ENCODE measurements at places on chromosomes 2 and 18. TPM values are rescaled to one million over a fixed set of nuclear protein-coding genes. Genes with fewer than 3 reads are reported as not detected.
A peak's percentile ranks its signal among the peaks of the same experiment; 100 is the strongest.

The OSBPL1A gene
- 29.8 TPM for total RNA-seq

GRCh38 chr2:24456599-24457556, 34.2 kb upstream of the NCOA1 start:
- peak; percentile 87 for DNase-seq

- DNase-seq = no peak
These were observed 89.8 kb downstream of the MRO start for GRCh38 chr18:50729986-50730385.

DNA sequence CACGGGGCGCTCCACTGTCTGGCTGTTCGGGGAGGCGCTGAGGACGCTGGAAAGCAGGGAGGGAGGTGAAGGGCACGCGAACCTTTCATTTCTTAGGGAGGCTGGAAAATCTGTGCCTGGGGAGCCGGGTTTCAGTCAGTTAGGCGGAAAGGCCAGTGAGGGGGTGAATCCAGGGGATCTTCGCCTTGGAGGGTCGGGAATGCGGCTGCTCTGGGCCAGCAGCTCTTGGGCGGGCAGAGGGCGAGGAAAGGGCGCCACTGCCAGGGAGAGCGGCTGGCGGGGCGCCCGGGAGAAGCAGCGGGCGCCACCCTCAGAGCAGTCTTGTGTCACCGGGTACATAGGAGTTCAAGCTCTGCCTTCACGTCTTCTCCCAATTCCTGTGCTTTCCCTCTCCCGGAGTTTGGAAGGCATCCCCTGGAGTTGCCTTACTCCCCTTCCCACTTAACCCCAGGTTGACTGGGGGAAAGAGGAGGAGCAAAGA, 1.4 kb downstream of the CCDC85A start:
- DNase-seq = peak; percentile 33

GRCh38 chr2:118059919-118060478, 28.3 kb upstream of the INSIG2 start:
- DNase-seq = no peak

The OTOF gene
- not detected for total RNA-seq

GRCh38 chr2:27152102-27152795, 3.4 kb downstream of the TCF23 start:
- DNase-seq = no peak

DNA sequence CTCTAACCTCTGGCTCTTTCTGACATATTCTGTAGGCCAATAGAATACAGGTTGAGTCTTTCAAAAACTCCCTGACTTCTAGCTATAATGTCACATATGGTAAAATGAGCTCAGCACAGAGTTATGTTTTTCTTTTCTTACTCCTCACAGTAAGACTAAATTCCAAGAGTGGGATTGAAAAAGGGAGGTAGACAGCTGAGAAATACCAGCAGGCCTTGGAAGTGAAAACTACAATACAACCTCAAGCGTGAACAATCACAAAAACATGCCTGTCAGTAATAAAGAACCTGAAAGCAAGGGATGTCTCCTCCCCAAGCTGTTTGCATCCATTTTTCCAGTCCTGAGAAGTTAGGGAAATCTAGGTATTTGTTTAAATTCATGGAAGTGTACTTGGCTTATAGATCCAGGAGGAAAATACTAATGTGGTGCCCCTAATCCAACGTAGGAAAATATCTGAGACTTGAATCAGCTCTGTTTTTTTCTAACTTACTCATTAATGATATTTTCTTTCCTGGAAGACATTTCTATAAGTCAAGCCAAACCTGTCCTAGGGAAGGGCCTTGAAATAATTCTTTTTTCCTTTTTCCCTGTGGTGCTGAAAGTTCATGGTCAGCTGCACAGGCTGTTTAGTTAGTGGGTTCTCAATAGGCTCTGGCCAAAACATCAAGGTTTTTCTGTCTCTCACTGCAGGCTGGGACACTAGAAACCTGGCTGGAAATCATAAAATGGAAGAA, 167.9 kb upstream of the SPATS2L start:
- DNase-seq = no peak

DNA sequence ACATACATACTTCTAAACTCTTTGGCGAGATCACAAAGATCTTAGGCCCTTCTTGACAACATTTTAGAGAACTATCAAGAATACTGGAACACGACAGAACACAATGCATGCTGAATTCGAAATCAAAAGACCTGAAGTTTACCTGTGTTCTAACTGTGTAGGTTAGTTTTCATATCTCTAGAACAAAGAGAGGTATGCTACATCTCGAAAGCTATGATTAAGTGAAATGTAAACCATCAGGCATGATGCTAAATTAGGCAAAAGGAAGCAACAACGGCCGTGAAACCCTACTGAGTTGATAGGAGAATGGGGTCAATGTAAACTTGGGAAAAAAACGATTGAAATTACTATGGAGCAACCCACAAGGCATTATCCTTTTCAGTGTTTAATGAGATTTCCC, 43.7 kb downstream of the IKZF2 start:
- DNase-seq = no peak

The RFX8 gene
- total RNA-seq = not detected

- no peak for DNase-seq
These were observed 10.0 kb downstream of the RDH14 start for GRCh38 chr2:18550433-18550832.

The MC4R gene
- not detected for total RNA-seq

- DNase-seq = no peak
These were observed 20.6 kb downstream of the TMEM87B start for GRCh38 chr2:112075490-112076260.

DNA sequence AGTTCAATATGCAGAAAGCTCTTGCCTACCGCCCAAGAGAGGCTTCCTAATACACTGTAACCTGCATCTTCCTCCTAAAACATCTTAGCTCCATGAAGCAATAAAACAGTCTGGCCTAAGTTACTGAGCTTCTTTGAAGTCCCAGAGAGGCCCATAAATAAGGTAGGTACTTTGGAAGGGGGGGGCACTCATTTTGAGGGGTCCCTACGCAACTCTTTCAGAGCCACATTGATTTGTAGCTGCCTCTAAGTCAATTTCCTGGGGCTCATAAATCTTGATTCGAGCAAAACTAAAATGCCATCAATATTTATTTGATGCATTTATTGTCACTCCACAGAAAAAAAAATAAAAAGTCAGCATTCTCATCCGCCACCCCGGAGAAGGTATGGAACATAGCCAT, 60.4 kb upstream of the SIX2 start:
- DNase-seq = no peak

The IL36G gene
- total RNA-seq = not detected

The MARCHF4 gene
- total RNA-seq = 0.12 TPM

The GPR75 gene
- total RNA-seq = not detected

DNA sequence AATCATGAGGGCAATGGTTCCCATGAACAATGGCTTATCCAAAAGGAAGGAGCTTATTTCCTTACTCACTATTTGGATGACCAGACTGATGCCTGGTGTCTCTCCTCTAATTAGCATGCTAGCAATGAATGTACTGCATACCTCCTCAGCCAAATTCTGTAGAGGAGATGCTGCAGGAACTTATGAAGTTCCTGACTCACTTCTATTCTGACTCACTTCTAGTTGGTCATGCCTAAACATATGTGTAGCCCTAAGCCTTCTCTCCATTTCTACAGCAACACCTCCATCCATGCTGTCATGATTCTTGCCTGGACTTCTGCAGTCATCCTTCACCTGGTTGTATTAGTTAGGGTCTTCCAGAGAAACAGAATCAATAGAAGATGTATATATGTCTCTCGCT, 59.9 kb upstream of the MRPS9 start:
- DNase-seq = no peak

The LCT gene
- total RNA-seq = not detected

Measured in MG63 (cell line).